ENCODE measurements at places on chromosomes 3 and 15. TPM values are rescaled to one million over a fixed set of nuclear protein-coding genes. Genes with fewer than 3 reads are reported as not detected.

The NRG4 gene
- 0.94 TPM for total RNA-seq

The EFCC1 gene
- total RNA-seq: 0.02 TPM

The LNP1 gene
- 0.80 TPM for total RNA-seq

The ACKR2 gene
- total RNA-seq: 0.13 TPM

The MEX3B gene
- 4.0 TPM for total RNA-seq

The SLC15A2 gene
- 0.12 TPM for total RNA-seq

The FXR1 gene
- total RNA-seq: 92.4 TPM

The CADM2 gene
- 0.05 TPM for total RNA-seq

The GCNT3 gene
- 105 TPM for total RNA-seq

The GOLGA6A gene
- total RNA-seq: 0.09 TPM

The KBTBD8 gene
- total RNA-seq: 0.44 TPM

The CYP19A1 gene
- 0.10 TPM for total RNA-seq

The RPL39L gene
- 47.7 TPM for total RNA-seq

The FGD5 gene
- 0.03 TPM for total RNA-seq

The ITIH1 gene
- not detected for total RNA-seq

The DPPA4 gene
- not detected for total RNA-seq

The ACTRT3 gene
- 2.6 TPM for total RNA-seq

The VWA5B2 gene
- 0.29 TPM for total RNA-seq

The ADAMTS9 gene
- 0.63 TPM for total RNA-seq

The CHRNA7 gene
- 4.4 TPM for total RNA-seq

The ASB7 gene
- 11.8 TPM for total RNA-seq

The CHD2 gene
- total RNA-seq: 27.6 TPM

The SERPINI2 gene
- not detected for total RNA-seq

The FANCD2OS gene
- not detected for total RNA-seq

All from A549 treated with AZD2906 at 1 μM for 4 hours (cell line).